Activated CD4-positive, alpha-beta T cell treated with anti-CD3 and anti-CD28 coated beads, Interleukin-2, amount 50 U/mL, for 1 hour (primary cell): ENCODE measurements at places on chromosomes 5 and 9.

DNA sequence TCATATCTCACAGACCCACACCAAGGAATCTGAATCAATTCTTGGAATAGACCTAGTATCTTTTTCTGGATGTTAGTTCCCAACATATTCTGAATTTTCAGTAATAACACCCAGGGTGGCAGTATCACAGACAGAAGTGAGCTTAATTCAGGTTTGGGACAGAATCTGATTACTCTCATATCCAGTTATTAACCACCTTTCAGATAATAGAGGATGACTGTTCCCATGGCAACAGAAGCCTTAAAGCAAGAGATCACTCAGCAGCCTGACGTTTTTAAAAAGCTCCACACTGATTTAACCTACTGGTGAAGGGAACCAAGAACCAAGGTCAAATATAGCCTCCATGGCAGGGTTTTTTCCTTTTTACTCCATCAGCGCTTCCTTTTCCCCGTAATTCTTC is 68.4 kb downstream of the ACTBL2 start:
- no peak for DNase-seq

DNA sequence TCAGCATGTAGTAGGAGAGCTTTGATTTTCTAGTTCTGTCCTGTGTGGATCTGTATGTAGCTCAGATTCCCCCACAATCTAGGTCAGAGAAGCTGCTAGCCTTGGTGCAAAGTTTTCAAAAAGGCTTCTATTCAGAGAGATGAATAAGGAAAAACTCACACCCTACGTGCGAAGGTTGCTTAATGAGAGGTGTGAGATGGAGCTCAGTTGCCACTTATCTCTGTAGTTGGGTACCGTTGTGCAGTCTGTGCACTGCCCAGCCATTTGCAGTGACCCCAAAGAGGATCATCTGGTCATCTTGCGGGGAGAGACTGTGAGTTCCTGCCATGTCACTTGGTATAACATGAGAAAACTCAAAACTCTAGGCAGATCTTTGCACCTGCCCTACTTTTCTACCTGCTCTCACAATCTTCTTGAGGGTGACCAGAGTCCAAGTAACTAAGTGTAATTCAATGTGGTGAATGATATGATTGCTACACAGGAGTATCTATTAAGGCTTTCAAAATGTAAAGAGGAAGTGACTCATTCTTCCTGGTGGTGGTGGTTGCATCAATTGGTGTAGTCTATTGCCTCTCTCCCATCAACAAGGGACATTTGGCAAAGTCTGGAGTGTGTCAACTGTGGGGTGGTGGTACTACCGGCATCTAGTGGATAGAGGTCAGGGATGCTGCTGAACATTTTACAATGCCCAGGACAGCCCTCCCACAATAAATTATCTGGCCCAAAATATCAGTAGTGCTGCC is 65.2 kb downstream of the TMC1 start:
- peak; percentile 3 for DNase-seq

- DNase-seq, result no peak
These were observed 115.3 kb downstream of the MACIR start for GRCh38 chr5:103373597-103374472.

DNA sequence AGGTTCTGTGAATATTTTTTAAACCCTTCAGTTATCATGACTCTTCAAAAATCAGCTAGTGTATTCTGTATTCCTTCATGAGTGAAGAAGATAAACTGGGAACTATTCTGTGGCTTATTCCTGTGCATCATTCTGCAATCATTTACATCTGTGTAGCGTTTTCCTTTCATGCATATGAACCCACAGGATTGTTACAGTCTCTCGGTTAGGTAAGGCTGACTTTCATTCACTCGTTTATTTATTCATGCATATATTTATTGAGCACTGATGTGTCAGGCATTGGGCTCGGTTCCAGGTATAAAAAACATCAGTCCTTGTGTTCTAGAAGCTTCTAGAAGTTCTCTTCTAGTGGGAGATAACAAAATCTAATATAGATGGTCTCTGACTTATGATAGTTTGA is 318.4 kb downstream of the MAN2A1 start:
- DNase-seq, result no peak

DNA sequence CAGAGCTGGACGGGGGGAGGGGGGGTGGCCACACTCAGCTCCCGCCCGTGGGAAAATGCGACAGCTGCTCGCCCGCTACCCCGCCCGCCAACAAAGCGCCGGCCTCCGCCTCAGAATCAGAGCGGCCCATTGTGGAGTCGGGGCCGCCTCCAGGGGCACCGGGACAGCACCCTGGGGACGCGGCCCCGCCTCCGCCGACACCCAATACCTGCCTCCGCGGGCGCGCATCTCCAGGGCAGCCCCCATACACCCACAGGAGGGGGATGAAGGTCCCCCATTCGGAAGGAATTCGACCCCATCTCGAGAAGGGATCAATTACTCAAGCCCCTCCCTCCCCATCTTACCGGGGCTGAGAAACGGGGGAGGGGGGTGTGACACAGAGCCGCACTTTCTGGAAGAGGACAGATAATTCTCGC is 1.3 kb downstream of the NOTCH1 start:
- peak; percentile 52 for DNase-seq

- DNase-seq, result no peak
These were observed 343.4 kb downstream of the DNAH5 start for GRCh38 chr5:13601112-13601511.

DNA sequence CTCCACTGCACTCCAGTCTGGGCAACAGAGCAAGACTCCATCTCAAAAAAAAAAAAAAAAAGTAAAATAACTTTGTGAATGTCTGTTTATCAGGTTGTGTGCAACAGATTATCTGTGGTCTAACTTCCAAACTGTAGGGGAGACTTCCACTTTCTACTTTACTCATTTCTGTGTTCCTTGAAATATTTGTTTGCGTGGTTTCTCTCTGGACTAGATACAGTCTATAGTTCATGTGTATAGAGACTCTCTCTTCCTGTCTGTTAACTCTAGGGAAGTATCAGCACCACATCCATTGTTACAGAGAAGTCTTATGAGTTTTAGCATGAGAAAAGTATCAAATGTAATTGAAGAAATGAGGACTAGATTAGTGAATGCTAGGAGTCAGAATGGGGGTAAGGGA is 168.3 kb downstream of the LPAR1 start:
- DNase-seq, result no peak

DNA sequence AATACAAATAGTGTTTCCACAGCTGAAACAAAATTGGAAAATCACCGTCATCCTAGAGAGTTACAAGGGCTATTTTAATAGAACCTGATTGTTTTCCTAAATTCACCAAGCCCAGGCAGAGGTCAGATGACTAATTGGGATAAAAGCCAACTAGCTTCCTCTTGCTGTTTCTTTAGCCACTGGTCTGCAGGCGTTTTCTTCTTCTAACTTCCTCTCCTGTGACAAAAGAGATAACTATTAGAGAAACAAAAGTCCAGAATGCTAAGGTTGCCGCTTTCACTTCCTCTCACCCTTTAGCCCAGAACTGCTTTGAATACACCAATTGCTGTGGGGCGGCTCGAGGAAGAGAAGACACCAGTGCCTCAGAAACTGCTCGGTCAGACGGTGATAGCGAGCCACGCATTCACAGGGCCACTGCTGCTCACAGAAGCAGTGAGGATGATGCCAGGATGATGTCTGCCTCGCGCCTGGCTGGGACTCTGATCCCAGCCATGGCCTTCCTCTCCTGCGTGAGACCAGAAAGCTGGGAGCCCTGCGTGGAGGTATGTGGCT is at the start of gene TLR4:
TLR4 (plus strand) TSS at position 380 of the 552 bp plus-strand sequence; CDS start at position 450, 70 bp downstream.
- no peak for DNase-seq

DNA sequence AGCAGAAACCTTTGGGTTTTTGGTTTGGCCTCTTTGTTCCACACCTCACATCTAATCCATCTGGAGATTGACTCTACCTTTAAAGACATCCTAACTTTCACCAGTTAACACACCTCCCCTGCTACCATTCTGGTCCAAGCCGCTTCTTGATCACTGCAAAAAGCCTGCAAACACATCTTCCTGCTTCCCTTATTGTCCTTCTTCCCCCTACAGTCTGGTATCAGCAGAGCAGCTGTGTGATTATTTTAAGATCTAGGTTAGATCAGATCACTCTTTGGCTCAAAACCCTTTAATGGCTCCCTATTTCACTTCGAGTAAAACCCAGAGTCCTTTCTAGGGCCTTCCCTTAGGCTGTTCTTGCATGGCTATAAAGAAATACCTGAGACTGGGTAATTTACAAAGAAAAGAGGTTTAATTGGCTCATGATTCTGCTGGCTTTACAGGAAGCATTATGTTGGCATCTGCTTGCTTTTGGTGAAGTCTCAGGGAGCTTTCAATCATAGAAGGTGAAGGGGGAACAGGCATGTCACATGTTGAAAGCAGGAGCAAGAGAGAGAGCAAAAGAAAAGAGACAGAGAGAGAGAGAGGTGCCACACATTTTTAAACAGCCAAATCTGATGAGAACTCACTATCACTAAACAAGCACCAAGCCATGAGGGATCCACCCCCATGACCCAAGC is 1.5 kb upstream of the TEX10 start:
- DNase-seq, result no peak
